ENCODE measurements at places on chromosomes 13 and 19. TPM values are rescaled to one million over a fixed set of nuclear protein-coding genes. Genes with fewer than 3 reads are reported as not detected.

- DNase-seq: no peak
Measured at GRCh38 chr13:80157261-80157932, 183.5 kb downstream of the SPRY2 start.

DNA sequence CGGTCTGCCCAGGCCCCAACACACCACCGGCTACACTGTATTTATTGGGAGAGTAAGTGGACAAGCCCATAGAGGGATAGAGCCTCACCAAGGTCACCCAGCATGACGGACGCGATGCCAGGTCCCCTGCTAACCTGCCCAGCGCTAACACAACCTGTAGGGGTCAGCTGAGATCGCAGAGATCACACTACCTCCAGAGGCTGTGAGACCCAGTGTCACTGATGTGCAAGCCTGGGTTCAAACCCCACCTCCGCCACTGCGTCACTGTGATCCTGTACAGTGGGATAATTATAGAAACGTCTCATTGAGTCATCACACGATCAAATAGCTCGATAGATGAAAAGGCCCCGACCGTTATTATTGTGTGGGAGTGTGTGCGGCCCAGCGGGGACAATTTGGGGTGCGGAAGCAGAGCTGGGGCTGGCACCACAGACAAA lies 10.6 kb upstream of the TLE2 start:
- DNase-seq: no peak

ZNF681 gene
- total RNA-seq: 2.3 TPM

PRODH2 gene
- total RNA-seq: not detected

S1PR4 gene
- total RNA-seq: not detected

BEST2 gene
- 0.10 TPM for total RNA-seq

- DNase-seq: peak; percentile 88
Measured at GRCh38 chr19:9796113-9796773, 22.6 kb downstream of the FBXL12 start.

ZNF426 gene
- 8.5 TPM for total RNA-seq

- DNase-seq: no peak
Measured at GRCh38 chr13:36436811-36437210, 4.5 kb downstream of the CCNA1 start.

- DNase-seq: peak; percentile 91
Measured at GRCh38 chr13:110286833-110287819, 19.8 kb downstream of the COL4A1 start.

- peak; percentile 24 for DNase-seq
Measured at GRCh38 chr19:49408816-49409440, 14.3 kb downstream of the PTH2 start.

GRCh38 chr13:66359910-66360552 lies 870.1 kb downstream of the PCDH9 start:
- DNase-seq: no peak

DNA sequence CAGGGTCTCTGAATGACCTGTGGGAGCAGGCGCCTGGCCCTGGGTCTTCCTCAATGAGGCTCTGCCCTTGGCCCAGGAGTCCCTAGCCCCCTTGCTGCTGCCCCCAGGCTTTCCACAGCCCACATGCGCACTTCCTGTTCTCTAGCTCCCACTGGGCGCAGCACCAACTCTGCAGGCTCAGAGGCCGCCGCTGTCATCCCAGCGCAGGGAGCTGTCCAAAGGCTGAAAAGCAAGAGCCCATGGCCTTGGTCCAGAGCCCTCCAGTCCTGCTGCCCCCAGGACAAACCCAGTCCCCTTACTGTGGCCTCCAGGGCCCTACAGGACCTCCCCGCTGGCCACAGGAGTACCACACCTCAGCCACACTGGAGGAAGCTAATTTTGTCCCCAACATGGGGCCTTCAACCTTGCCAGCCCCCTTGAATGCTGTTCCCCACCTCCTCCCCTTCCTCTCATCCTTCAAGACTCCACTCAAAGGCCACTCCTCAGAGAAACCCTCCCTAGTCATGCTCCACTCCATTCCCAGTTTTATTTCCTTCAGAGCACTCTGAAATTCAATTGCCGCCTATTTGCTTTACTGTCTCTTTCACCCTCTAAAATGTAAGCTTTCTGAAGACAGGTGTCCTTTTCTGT lies 8.0 kb upstream of the POU2F2 start:
- peak; percentile 65 for DNase-seq

CASP14 gene
- total RNA-seq: 0.39 TPM

SIGLEC5 gene
- not detected for total RNA-seq

- DNase-seq: no peak
Measured at GRCh38 chr19:1810439-1811160, 1.5 kb downstream of the ATP8B3 start.

DNA sequence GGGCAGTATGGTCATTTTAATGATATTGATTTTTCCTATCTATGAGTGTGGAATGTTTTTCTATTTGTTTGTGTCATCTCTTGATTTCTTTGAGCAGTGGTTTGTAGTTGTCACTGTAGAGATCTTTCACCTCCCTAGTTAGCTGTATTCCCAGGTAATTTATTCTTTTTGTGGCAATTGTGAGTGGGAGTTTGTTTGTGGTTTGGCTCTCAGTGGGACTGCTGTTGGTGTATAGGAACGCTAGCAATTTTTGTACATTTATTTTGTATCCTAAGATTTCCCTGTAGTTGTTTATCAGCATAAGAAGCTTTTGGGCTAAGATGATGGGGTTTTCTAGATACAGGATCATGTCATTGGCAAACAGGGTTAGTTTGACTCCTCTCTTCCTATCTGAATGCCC lies 28.9 kb downstream of the NBEA start:
- no peak for DNase-seq

DNA sequence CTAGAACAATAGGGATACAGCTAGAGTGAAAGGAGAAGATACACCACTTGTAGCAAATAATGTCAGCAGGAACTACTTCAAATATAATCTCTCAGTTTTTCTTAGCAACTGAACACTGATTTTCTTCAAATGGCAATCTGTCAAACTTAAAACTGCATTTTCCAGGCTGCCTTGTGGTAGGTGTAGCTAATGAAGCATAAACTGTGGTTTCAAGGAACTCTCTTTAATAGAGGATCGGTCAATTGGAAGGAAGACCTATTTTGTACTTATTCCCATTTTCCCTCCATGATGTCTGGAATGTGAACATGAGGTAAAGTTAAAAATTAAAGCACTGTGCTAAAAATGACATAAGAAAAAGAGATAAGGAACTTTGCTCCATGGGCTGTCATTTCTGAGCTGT lies 1261.9 kb downstream of the PCDH17 start:
- DNase-seq: no peak

- DNase-seq: peak; percentile 39
Measured at GRCh38 chr19:34482380-34483250, 1.1 kb downstream of the WTIP start.

DNA sequence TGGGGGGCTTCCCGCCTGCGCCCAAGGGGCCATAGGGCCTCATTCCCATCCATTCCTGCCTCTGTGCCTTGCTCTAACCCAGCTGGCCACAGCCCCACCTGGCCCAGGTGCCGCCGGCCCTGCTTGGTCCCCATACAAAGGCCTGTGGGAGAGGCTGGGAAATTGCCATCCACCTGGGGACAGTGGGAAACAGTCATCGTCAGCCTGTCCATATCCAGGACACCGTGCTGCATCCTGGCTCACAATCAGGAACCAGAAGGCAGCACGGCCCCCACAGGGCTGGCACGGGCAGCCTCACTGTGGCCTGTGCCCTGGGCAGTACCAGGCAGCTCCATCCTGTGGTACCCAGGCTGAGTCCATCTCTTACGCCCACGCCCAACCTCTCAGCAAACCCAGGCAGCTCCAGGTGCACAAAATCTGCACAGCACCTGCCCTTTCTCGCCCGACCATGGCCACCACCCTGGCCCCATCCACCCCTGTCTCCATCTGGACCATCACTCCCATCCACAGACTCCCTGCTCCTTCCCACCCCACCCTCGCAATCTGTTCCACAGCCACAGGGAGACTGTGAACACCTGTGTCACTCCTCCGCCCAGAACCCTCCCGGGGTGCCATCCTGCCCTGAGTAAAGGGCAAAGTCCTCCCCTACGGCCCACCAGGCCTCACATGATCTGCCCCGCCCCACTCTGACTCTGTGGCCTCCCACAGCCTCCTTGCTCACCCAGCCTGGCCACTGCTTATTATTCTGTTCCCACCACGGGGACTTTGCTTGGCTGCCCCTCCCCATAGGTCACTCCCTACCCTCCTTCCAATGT lies 21.1 kb upstream of the FBXO27 start:
- no peak for DNase-seq

DNA sequence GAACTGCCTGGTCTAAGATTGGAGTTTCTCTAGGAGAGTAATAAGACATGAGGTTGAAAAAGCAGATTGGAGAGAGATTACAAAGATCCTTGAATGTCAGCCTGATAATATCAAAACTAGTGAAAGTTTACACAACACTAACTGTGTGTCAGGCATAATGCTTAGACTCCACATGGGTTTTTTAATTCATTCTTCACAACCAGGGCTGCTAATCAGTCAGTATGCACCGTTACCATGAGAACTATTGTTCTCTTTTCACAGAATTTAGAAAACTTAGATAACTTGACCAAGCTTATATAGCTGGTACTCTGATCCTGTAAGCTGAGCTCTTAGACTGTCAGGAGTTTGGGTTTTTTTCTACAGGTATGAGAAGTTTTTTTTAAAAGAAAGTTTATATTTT lies 46.6 kb upstream of the TSC22D1 start:
- DNase-seq: no peak

GARIN5A gene
- 1.3 TPM for total RNA-seq

Measured in RPMI7951 (cell line).